ENCODE measurements at places on chromosomes 2 and 18.

- DNase-seq: peak; percentile 50
These were observed 75.0 kb downstream of the NRXN1 start for GRCh38 chr2:50956886-50957285.

DNA sequence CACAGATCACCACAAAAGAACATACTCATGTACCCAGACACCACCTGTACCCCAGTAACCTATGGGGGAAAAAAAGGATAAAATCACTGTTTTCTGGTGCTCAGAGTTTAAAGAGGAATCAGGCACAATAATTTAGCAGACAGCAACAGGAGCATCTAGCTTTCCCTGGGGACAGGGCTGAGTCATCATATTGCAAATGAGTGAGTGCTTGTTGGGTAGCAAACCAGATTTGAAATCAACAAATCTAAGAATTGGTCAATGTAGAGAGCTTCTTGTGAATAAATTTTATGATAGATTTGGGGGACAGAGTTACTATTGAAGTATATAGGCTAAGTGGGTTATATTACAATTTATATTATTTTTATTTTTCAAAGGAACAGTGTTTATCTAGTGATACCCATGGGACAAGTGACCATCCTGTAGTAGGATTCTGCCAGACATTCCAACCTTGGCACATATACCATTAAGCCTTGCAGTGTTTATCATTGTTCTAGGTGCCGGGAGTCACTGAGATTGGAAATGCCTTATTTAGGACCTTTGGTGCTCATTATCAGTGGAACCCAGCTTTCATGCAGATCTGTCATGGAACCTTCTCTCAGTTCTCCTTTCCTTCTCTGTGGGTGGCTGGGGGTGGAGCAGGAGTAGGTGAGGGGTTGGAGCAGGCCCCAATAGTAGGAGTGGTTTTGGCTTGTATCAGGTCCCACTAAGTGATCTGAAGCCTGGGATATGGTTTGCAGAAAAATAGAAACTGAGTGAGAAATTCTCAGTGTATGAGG, 117.2 kb downstream of the CERS6 start:
- DNase-seq: peak; percentile 67

- no peak for DNase-seq
These were observed 155.3 kb downstream of the DDX1 start for GRCh38 chr2:15746703-15747550.

DNA sequence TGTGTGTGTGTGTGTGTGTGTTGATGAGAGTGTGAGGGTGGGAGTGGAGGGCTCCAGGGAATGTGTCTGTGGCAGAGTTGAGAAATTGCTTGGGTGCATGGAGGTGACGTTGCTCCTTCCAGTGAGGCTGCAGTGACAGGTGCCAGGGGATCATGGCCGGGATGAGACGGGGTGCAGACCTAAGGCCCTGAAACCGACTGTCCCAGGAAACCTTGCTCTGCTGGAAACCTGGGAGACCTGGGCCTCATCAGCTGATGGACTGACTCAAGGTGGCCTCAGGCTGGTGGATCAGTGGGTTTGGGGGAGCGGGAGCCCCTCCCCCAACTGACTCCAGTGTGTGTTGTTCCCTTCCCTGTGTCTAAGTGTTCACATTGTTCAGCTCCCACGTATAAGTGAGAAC, 56.6 kb downstream of the INHBB start:
- DNase-seq: no peak

Measured in choroid plexus epithelial cell (primary cell).